ENCODE measurements at places on chromosomes 12 and 14.

DNA sequence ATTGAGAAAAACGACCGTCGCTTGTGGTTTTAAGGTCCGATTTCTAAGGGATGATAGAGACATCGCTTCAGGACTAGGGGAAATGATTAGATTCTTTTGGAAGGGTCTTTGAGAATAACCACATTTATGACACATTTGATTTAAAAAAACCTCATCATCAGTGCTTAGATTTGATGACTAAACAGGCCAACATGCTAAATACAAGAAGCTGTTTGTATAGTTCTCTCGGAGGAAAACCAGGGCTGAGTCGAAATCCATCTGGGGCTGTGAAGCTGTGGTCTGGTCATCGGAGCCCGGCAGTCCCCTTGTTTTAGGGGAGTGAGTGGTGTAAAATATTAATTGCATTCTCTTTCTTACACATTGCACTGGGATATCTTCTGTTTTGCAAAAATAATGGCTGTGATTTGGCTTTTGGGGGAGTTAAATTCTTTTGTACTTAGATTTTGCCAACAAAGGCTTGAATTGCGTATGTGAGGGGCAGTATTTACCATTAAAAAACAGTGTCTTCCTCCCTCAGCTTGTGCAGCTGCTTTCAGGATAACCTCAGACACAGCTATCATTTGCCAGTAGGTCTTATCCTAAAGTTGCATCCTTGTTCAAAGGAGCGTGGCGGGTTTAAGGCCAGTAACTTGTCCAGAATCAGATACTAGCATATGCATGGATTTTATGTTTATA is 550 bp downstream of the GNG2 start:
- peak overlapping the region; percentile 57 for H3K4me3 ChIP-seq
- no peaks in the 10 kb centered on the region for H3K4me1 ChIP-seq
- no peaks in the 10 kb centered on the region for H3K36me3 ChIP-seq
- no peaks in the 10 kb centered on the region for H3K27me3 ChIP-seq

DNA sequence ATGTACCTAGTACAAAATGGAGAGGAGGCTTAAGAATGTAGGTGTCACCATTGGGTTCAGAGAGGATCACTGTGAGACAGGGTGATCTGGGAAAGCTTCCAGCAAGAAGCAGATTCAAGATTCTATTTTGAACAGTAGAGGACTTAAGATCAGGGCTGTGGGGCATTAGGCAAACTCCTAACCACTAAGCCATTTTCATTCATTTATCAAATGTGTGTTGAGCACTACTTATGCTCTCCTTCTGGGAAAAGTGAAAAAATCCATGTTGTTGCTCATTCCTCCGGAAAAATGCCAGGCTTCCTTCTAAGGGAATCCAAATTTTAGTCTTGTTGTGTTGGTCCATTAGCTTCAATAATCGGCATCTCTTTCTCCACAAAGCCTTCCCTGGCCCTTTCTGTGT is 163.4 kb downstream of the NUAK1 start:
- no peaks in the 10 kb centered on the region for H3K27me3 ChIP-seq
- DNase-seq: no peak

DNA sequence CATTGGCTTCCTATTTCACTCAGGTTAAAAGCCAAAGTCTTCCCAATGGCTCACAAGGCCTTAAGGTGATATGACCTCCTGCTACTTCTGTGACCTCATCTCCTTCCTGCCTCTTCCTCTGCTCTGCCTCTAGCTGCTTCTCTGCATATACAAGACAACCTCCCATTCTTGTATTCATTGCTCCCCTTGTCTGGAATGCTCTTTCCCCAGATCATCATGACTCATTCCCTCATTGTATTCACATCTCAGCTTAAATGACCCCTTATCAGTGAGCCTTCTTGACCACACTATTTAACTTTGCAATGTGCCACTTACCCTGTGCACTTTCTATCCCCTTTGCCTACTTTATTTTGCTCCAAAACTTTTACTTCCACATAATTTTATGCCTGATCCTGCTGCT is 90.2 kb downstream of the PPP1R12A start:
- no peaks in the 10 kb centered on the region for H3K4me1 ChIP-seq
- no peak overlapping the region for H3K27ac ChIP-seq
- no peak overlapping the region for H3K4me3 ChIP-seq
- H3K36me3 ChIP-seq: peaks cover 16% of the 10 kb centered on the region

GRCh38 chr14:40911141-40911540 is 695.5 kb upstream of the LRFN5 start:
- no peak for DNase-seq
- no peaks in the 10 kb centered on the region for H3K27me3 ChIP-seq
- H3K27ac ChIP-seq: no peak overlapping the region
- no peaks in the 10 kb centered on the region for H3K4me1 ChIP-seq
- no peaks in the 10 kb centered on the region for H3K36me3 ChIP-seq

DNA sequence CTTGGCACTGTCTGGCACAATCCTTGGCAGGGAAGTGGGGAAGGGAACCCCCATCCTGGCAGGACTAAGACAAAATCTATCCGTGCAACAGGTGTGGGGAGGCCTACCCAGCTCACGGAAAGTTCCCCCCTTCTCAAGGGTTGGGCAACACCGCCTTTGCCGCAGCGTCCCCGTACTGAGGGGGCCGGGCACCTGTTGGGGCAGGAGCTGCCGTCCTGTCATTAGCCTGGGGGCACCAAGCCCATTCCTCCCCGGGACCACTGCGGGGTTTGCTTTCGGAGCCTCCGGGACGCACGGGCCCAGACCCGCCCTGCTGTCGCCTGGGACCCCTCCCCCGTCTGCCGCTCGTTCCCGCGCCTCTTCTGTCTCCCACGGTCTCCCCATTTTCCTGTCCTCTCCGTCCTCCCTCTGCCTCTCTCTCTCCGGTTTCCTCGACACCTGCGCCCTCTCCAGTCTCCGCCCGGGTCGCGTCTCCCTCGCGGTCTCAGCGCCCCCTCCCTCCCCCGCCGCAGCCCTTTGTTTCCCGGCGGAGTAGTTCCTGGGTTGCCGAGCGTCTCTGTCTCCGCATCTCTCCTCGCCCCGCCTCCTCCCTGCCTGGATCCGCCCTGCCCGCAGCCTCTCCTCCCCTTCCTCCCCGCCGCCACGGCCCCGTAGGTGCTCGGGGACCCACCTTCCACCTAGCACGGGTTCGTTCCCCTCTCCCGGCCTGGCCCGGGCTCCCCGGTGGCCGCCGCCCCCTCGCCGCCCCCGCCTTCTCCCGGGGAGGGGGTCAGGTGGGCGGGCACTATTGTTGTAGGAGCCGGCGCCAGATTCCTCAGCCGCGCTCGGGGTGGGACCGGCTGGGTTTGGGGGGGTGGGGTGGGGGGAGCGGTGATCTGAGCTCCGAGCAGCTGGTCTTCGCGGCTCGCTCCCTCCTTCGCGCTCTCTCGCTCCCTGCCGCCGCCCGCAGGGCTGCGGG is at the start of gene CACNB3:
CACNB3 (plus strand) TSS at position 624 of the 958 bp plus-strand sequence. CDS start 434 bp downstream, outside the sequence.
- peak within 1 kb of the TSS; percentile 39 for H3K27ac ChIP-seq
- peak within 1 kb of the TSS; percentile 96 for H3K4me3 ChIP-seq
- DNase-seq: peak; percentile 84
- H3K36me3 ChIP-seq: no peaks in the 10 kb centered on the region
- no peaks in the 10 kb centered on the region for H3K27me3 ChIP-seq

DNA sequence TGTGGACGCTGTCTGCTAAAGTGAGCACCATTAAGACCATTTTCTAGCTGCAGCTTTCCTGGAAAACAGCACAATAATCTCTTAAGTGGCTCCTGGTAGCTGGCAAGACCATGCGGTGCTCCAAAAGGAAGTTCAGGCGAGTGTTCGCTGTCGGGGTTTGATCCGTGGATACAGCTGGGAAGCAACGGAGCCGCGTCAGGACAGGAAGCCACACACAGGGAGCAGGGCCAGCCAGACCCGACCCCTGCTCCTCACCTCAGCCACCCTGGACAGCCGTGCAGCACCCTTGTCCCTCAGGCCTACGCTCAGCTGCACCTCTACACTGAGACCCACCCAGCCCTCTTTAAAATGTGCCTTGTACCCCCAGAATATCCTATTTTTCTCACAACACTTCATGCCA is 19.4 kb downstream of the ZFYVE21 start:
- peaks cover 36% of the 10 kb centered on the region for H3K4me1 ChIP-seq
- no peaks in the 10 kb centered on the region for H3K27me3 ChIP-seq
- peak overlapping the region; percentile 52 for H3K27ac ChIP-seq

DNA sequence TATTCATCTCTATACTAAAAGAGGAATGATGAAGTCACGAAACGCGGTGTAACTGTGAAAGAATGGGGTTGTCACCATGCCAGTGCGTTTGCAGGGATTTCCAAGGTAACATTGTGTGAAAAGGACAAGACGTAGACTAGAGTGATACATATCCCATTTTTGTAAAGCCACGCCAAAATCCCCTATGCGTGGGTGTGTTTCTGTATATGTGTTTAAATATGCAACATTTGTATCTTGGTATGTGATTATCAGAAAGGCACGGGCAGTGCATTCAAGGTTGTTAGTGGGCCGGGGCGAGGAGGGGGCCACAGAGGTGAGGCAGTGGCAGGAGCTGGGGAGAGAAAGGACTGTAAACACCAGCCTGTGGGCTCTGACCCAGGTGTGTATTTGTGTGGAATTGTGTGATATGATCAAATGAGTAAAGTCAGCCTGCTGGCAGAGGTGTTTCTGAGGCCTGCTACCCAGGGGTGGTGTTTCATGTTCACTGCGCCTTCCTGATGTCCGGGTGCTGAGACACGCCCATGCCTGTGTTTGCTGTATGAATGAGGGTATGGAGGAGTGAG is 137.8 kb downstream of the ADGRD1 start:
- H3K27me3 ChIP-seq: no peaks in the 10 kb centered on the region
- no peak overlapping the region for H3K4me3 ChIP-seq
- H3K4me1 ChIP-seq: no peaks in the 10 kb centered on the region
- no peaks in the 10 kb centered on the region for H3K36me3 ChIP-seq
- H3K27ac ChIP-seq: no peak overlapping the region

GRCh38 chr14:75939200-75939599 is 42.6 kb downstream of the TGFB3 start:
- H3K27me3 ChIP-seq: no peaks in the 10 kb centered on the region
- H3K4me3 ChIP-seq: no peak overlapping the region
- no peaks in the 10 kb centered on the region for H3K36me3 ChIP-seq
- H3K27ac ChIP-seq: no peak overlapping the region

- no peak overlapping the region for H3K4me3 ChIP-seq
- no peaks in the 10 kb centered on the region for H3K4me1 ChIP-seq
- H3K36me3 ChIP-seq: peaks cover 4% of the 10 kb centered on the region
- no peak overlapping the region for H3K27ac ChIP-seq
These were observed 104.6 kb downstream of the BICD1 start for GRCh38 chr12:32211066-32211899.

GRCh38 chr14:77198561-77198960 is 17.0 kb downstream of the TMEM63C start:
- peaks cover 4% of the 10 kb centered on the region for H3K27me3 ChIP-seq
- no peaks in the 10 kb centered on the region for H3K4me1 ChIP-seq
- no peak overlapping the region for H3K4me3 ChIP-seq
- no peaks in the 10 kb centered on the region for H3K36me3 ChIP-seq
- no peak overlapping the region for H3K27ac ChIP-seq

DNA sequence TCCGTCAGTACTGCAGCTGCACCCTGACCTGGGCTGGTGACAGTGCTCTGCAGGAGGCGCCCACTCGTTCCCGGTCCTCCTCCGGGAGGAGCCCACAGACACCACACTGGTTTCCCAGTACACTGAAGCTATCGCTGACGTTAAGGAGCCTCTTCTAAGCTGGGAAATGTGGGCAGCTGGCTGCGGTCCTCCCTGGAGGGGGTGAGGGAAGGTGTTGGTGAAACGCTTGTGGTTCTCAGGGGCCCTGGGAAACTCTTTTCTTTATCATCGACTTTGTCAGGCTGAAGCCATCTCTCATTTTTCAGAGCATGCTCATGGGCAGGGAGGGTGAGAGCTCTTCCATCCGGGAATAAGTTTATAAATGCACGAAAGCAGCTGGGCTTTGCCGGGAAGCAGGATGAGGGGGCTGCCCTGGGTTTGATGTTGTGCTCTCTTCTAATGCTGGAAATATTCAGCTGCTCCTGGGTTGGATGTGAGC is 176.0 kb downstream of the CHST11 start:
- no peak overlapping the region for H3K27ac ChIP-seq
- no peaks in the 10 kb centered on the region for H3K27me3 ChIP-seq
- no peaks in the 10 kb centered on the region for H3K36me3 ChIP-seq
- no peak overlapping the region for H3K4me3 ChIP-seq
- DNase-seq: no peak

GRCh38 chr12:107368586-107368985 is 275.2 kb upstream of the CRY1 start:
- no peaks in the 10 kb centered on the region for H3K27me3 ChIP-seq
- H3K4me3 ChIP-seq: no peak overlapping the region
- DNase-seq: no peak
- H3K4me1 ChIP-seq: no peaks in the 10 kb centered on the region
- H3K27ac ChIP-seq: no peak overlapping the region

DNA sequence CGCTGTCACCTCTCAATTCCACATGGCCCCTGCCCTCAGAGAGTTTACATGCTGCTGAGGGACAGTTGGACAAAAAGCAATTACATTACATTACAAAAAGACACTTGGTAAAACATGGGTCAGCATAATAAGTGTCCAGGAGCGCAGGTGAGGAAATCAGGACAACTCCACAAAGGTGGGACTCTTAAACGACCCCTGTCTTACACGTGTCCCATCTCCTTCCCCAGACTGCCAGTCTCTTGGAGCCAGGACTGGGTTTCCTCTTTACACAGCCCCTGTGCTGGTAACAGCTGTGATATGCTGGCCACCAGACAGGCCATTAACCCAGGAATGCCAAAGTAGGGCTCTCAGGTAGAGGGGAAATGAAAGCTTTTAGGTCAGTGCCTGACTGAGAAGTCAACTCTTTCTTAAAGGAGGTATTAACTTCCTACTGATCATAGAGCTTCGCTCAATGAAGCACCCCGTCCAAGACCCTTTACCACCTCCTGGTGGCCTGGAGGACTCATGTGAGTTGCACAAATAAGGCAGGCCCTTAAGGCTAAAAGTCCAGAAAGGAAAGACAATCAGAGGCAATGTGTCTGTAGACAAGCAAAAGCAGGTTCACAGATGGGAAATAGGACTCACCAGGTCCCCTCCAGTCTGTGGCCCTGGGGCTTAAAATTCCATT is 55.5 kb downstream of the ANO2 start:
- no peaks in the 10 kb centered on the region for H3K4me1 ChIP-seq
- no peaks in the 10 kb centered on the region for H3K36me3 ChIP-seq
- no peaks in the 10 kb centered on the region for H3K27me3 ChIP-seq
- no peak overlapping the region for H3K4me3 ChIP-seq

DNA sequence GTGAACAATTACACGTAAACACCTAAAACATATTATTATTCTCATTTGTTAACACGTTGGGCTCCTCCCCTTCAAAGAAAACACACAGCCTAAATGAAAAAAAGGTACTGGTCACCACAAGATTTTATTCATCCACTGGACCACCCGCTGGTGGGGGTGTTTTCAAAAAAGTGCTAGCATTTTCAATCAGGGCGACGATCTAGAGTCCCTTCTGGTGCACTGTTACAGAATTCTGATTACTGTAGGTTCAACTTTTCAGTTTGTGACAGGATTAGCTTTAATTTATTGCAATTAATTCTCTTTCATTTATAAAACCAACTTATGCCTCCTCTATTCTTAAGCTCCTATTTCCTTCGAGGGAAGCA is 443 bp downstream of the MAGOHB start:
- peaks cover 3% of the 10 kb centered on the region for H3K36me3 ChIP-seq
- no peak for DNase-seq
- H3K4me3 ChIP-seq: peak overlapping the region; percentile 86
- no peaks in the 10 kb centered on the region for H3K27me3 ChIP-seq
- peaks cover 6% of the 10 kb centered on the region for H3K4me1 ChIP-seq

- H3K4me3 ChIP-seq: no peak overlapping the region
- H3K36me3 ChIP-seq: no peaks in the 10 kb centered on the region
- peak overlapping the region; percentile 3 for H3K27ac ChIP-seq
- peaks cover 34% of the 10 kb centered on the region for H3K4me1 ChIP-seq
- no peaks in the 10 kb centered on the region for H3K27me3 ChIP-seq
These were observed 5.7 kb downstream of the CRADD start for GRCh38 chr12:93682846-93683261.
